ENCODE measurements at places on chromosomes 7 and 10. TPM values are rescaled to one million over a fixed set of nuclear protein-coding genes. Genes with fewer than 3 reads are reported as not detected.

The OR2A1 gene
- total RNA-seq = 0.12 TPM

The RPEL1 gene
- total RNA-seq = not detected

The CPEB3 gene
- total RNA-seq = 2.6 TPM

The ELOVL3 gene
- not detected for total RNA-seq

The SPAG6 gene
- total RNA-seq = not detected

The PRKAG2 gene
- 26.5 TPM for total RNA-seq

The OPN4 gene
- not detected for total RNA-seq

The HOXA9 gene
- not detected for total RNA-seq

The STOX1 gene
- total RNA-seq = 1.2 TPM

The VWC2 gene
- total RNA-seq = not detected

The UCN3 gene
- total RNA-seq = not detected

The HOGA1 gene
- not detected for total RNA-seq

The GARIN1A gene
- total RNA-seq = 0.17 TPM

The ADAM8 gene
- 101 TPM for total RNA-seq

The AGAP5 gene
- total RNA-seq = 9.0 TPM

The MCU gene
- total RNA-seq = 11.6 TPM

The MSANTD7 gene
- total RNA-seq = 16.5 TPM

The PYROXD2 gene
- total RNA-seq = 16.2 TPM

The RADIL gene
- total RNA-seq = 0.53 TPM

The PRKCQ gene
- total RNA-seq = 65.4 TPM

The SFTPA1 gene
- total RNA-seq = not detected

The SMKR1 gene
- total RNA-seq = 4.0 TPM

The LIPK gene
- total RNA-seq = not detected

The UCMA gene
- not detected for total RNA-seq

The HYAL4 gene
- not detected for total RNA-seq

All from activated naive CD4-positive, alpha-beta T cell treated with anti-CD3 and anti-CD28 coated beads, Interleukin-2, amount 10 ng/mL, durations not matched to agents 5 hours and 36 hours (primary cell).